ENCODE measurements at places on chromosomes 1 and 21. TPM values are rescaled to one million over a fixed set of nuclear protein-coding genes. Genes with fewer than 3 reads are reported as not detected.

GRCh38 chr1:66562561-66562960 is 28.6 kb downstream of the SGIP1 start:
- DNase-seq: no peak

- DNase-seq: no peak
These were observed 1216.1 kb upstream of the NCAM2 start for GRCh38 chr21:19781881-19782652.

Gene RSPH1
- 0.47 TPM for total RNA-seq

GRCh38 chr1:98842241-98842640 is 162.4 kb downstream of the PLPPR5 start:
- DNase-seq: no peak

DNA sequence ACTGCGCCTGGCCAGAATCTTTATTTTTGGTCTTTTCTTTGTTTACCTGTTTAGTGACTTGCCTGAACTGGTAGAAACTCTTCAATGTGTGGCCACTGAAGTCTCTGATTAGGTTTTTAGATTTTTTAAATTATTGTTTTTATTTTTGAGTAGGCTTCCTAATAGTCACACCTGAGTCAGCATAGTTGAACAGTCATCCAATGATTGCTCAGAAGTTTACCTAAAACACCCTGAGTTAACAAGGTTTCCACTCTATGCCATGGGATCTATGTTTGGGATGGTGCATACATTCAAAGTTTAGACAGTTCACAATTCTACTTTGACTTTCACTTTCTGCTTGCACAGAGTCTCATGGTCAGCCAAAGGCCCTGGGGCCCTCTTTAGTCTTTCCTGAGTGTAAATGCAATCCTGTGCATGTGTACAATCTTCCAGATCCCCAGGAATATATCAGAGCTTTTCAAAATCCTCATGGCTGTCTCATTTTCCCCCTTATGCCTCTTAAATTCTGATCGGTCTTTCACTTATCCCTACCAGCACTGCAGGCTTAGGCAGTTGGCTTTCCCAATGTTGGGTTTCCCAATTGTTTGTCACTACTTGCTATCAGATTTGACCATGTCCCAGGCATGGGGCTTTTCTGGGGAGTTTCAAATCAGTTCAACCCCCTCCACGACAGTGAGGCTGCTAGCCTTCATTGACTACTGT is 114.4 kb upstream of the RAB3GAP2 start:
- no peak for DNase-seq

DNA sequence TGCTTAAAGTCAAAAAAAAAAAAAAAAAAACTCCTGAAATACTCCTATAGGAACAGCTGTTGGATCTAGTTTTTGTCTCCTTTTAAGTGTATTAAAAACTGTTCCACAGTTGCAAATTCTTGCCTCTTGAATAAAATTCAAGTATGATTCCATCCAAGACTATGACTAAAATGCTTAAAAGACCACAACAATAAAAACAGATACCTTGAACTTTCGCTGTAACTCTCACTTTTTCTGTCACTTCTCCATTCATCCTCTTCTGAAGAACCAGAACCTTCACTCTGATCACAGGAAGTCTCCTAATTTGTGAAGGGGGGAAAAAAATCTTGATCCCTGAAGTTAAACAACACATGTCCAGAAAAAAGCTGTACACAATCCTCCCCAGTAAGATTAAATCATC is 55.0 kb upstream of the PSMG1 start:
- DNase-seq: no peak

Gene KCNK1
- not detected for total RNA-seq

DNA sequence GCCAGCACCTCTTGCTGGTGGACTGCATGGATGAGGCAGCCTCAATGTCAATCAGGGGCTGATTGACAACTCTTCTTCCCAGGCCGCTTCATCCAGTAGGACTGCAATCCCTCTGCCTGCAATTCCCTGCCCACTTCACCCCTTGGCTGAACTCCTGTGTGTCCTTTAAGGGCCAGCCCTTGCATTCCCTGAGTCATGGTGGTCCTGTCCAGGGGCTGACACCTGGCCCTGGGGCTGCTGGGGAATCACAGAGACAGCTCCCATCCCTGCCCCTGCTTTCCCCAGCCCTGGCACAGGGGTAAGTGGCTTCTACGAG is 4.6 kb upstream of the EPS8L3 start:
- DNase-seq: no peak

Gene LCE1D
- total RNA-seq: not detected

Gene RNF186
- total RNA-seq: not detected
